Dermis microvascular lymphatic vessel endothelial cell (primary cell): ENCODE measurements at places on chromosomes 7 and 10. TPM values are rescaled to one million over a fixed set of nuclear protein-coding genes. Genes with fewer than 3 reads are reported as not detected.

GNGT1 gene
- not detected in 2 replicates for total RNA-seq

FFAR4 gene
- not detected in 2 replicates for total RNA-seq

ASB13 gene
- 18.1 and 33.3 TPM in 2 replicates for total RNA-seq

ICA1 gene
- 28.0 and 37.6 TPM in 2 replicates for total RNA-seq

VKORC1L1 gene
- 16.6 and 22.9 TPM in 2 replicates for total RNA-seq

TSPAN12 gene
- total RNA-seq, result 43.6 and 89.3 TPM in 2 replicates
